ENCODE measurements at places on chromosomes 11 and 22.
A peak's percentile ranks its signal among the peaks of the same experiment; 100 is the strongest.

- no peak for DNase-seq
These were observed 47.5 kb downstream of the ZBTB16 start for GRCh38 chr11:114106986-114107385.

- DNase-seq: no peak
These were observed 116.8 kb upstream of the BMAL1 start for GRCh38 chr11:13160806-13161205.

DNA sequence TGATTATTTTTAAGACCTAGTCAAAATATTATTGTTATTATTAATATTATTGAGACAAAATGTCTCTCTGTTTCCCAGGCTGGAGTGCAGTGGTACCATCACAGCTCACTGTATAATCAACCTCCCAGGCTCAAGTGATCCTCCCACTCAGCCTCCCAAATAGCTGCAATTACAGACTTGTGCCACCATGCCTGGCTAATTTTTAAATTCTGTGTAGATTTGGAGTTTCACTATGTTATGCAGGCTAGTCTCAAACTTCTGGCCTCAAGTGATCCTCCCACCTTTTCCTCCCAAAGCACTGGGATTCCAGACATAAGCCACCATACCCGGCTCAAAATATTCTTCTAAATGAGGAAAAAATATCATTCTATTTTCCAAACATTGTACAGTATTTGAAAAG, 37.0 kb downstream of the SLC36A4 start:
- no peak for DNase-seq

DNA sequence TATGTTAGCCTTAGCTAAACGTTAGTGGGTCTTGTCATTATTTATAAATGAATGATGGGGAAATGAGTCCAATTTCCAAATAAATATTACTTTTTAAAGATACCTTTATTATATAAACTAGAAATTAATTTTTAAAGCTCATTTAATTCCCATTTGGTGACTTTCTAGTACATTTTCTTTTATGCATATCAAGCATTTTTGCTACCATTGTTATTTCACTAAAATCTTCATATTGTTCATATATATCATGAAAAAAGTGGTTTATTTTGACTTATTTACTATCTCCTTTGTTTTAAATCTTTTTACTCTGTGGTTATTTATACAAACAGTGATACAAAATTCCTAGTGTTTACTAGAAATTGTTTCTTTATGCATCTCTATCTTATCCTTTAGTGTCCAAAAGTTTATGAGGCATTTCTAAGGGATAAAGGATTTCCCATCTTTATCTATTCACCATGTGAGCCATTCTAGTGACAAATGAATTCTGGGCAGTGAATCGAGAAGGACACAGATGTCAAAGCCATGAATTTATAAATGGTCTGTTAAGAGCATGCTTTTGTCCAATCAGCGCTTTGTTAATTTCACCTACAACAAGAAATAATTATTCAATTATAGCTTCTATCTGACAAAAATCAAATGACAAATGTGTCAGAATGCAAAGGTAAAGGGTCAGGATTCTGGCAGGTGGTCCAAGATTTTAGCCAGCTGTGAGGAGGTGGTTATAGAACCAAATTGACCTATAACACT, 70.6 kb downstream of the PRMT3 start:
- DNase-seq: no peak

DNA sequence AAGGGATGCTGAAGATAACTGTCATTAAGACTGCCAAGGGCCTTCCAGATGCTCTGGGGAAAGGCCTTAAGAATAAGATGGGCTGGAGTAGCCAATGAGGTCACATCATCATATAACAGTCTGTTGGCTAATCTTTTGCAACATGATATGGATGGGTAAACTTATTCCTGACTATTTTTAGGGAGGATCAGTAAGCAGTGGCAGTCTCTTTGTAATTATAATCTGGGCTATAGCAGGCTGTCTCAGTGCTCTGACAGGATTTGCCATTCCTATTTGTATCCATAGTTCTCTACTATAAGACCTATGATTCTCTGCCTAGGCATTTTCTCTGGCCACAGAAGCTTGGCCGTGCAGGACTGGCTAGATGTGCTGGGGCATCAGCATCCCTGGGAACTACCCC, 16.1 kb upstream of the CALCB start:
- DNase-seq: no peak

DNA sequence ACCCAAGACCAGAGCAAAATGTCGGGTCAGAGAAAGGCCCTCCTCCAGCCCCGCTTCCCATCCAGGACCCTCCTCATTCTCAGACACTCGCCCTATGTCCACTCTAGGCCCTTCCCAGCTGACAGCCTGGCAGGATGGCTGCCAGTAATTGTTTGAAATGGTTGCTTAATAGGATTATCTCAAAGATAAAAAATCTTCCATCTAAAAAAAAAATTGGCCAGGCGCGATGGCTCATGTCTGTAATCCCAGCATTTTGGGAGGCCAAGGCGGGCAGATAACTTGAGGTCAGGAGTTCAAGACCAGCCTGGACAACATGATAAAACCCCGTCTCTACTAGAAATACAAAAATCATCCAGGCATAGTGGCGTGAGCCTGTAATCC, 32.4 kb downstream of the SCGB1A1 start:
- DNase-seq: no peak

GRCh38 chr11:7577291-7578190, 63.7 kb downstream of the PPFIBP2 start:
- DNase-seq: no peak

DNA sequence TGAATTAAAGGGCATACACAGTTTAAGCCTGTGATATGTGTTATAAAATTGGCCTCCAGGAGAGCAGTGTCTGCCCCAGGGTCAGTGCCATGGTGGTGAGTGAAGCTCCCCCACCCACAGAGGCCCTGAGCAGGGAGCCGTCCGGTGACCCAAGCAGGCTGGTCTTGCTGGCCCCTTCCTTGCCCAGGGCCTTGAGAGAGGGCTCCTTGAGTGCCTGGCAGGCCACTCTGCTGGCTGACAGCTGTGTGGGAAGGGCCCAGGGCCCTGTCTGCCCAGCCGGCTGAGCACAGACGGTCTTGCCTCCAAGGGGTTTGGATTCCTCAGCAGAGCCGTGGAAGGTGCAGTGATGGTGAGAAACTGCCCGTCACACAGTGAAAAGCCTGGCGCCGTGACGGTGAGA, 25.9 kb downstream of the PTDSS2 start:
- DNase-seq: no peak

DNA sequence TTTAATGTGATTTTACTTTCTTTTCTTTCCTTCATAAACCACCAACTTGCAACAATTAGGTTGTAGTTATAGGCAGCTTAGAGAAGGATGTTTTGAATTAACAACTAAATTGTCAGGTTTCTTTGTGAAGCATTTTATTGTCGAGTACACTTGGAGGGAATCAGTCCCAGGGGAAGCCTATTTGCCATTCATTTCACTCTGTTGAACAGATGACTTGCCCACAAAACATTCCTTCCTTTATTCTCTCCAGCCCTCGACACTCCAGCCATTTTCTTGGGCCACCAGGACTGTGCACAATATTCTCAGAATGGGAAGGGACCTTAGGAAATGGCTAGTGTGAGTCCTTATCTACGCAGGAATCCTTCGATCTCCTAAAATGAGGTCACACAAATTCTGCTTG, 620.6 kb downstream of the SOX6 start:
- no peak for DNase-seq

- DNase-seq: no peak
These were observed 145.1 kb downstream of the TBC1D22A start for GRCh38 chr22:46907241-46908215.

- DNase-seq: no peak
These were observed 473.8 kb upstream of the API5 start for GRCh38 chr11:42837994-42838393.

GRCh38 chr22:27065279-27065678, 407.9 kb downstream of the MIAT start:
- no peak for DNase-seq

DNA sequence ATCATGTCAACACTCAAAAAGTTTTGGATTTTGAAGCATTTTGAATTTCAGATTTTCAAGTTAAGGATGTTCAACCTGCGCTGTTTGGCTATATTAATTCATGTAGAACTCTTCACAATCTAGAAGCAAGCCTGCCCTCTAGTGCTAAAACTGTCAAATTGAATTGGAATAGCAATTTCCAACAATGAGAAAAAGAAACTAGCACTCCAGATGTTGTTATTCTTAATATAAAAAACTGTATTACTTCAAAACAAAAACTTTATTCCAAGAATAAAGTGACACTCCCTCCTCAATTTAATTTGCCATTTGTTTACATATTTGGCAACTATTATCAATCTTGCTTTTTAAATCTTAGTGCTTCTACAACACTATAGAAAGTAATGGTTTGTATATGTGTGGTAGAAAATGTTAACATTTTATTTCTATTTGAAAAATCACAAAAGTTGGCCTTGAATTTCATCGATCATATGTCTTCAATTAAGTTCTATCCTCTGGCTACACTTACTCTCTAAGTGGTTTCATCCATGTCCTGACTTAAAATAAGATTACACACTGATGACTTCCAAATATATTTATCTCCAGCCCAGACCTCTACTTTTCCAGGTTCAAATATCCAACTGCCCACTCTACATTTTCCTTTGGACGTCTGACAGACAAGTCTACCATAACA, 36.6 kb downstream of the DCUN1D5 start:
- DNase-seq: peak; percentile 24

GRCh38 chr11:130052567-130052966, 17.1 kb upstream of the APLP2 start:
- DNase-seq: no peak

GRCh38 chr11:61869429-61869707, 22.0 kb downstream of the FADS3 start:
- no peak for DNase-seq
